ENCODE measurements at places on chromosomes 7 and 10. TPM values are rescaled to one million over a fixed set of nuclear protein-coding genes. Genes with fewer than 3 reads are reported as not detected.

- no peak overlapping the region for H3K27ac ChIP-seq
- no peaks in the 10 kb centered on the region for H3K27me3 ChIP-seq
- no peak overlapping the region for H3K4me3 ChIP-seq
- H3K36me3 ChIP-seq, result peaks cover 16% of the 10 kb centered on the region
- H3K4me1 ChIP-seq, result no peaks in the 10 kb centered on the region
Measured at GRCh38 chr10:87761892-87762291, 56.1 kb downstream of the ATAD1 start.

- H3K27me3 ChIP-seq, result peaks cover 44% of the 10 kb centered on the region
- no peak overlapping the region for H3K27ac ChIP-seq
- no peaks in the 10 kb centered on the region for H3K36me3 ChIP-seq
- peaks cover 6% of the 10 kb centered on the region for H3K4me1 ChIP-seq
Measured at GRCh38 chr10:30063099-30063498, 3.7 kb upstream of the JCAD start.

DNA sequence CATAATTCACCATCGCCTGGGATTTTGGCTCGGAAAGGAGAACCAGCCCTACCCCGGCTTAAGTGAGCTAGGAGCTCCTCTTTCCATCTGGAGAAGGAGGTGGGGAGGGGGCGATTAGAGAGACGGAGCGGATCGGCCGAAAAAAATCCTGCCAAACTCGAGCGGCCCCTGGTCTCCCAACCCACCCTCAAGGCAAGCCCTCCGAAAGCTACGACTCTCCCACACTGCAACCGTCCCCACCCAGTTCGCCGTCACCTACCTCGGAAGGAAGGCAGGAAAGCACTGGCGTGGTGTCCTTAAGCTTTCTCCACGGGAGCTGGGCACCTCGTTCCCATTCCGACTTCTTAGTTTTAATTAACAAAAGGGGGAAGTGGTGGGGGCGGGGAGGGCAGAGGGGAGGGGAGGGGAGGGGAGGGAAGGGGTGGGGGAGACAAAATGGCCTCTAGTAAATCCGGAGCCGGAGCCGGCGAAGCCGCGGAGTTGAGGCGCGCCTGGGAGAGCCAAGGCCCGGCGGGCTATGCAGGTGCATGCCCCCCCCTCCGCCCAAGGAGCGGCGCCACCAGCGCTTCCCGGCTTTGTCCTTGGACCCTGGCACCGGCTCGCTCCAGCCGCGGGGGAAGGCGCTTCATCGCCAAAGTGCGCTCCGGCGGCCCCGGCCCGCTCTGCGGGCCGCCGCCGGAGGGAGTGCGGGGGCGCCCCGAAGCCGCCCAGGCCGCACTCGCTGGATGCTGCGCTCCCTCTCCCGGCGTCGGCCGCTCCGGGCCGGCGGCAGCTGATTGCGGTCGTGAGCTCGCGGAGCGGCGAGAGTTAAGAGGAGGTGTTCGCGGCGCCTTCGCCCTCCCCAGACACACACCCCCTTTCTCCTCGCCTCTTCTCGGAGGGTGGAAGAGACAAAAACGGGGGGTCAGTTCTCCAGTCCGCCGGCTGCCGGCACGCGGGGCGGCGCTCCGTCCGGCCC is at the start of gene LRRC4:
Gene LRRC4 (minus strand): TSS at position 784 of the 958 bp plus-strand sequence. CDS start 797 bp downstream, outside the sequence.
- DNase-seq, result peak; percentile 39
- H3K27ac ChIP-seq, result peak within 1 kb of the TSS; percentile 94
- no peaks in the 10 kb centered on the region for H3K27me3 ChIP-seq

Gene GDF2
- not detected for total RNA-seq

Gene TMEM270
- not detected for total RNA-seq

Gene JAKMIP3
- 0.25 TPM for total RNA-seq
